ENCODE measurements at places on chromosomes 3 and 15.

GRCh38 chr3:136546720-136547119, 205.5 kb downstream of the STAG1 start:
- no peak for DNase-seq

- no peak for DNase-seq
Measured at GRCh38 chr15:25170113-25170731, 215.4 kb downstream of the SNRPN start.

GRCh38 chr3:179037351-179037750, 34.3 kb downstream of the ZMAT3 start:
- DNase-seq = no peak

DNA sequence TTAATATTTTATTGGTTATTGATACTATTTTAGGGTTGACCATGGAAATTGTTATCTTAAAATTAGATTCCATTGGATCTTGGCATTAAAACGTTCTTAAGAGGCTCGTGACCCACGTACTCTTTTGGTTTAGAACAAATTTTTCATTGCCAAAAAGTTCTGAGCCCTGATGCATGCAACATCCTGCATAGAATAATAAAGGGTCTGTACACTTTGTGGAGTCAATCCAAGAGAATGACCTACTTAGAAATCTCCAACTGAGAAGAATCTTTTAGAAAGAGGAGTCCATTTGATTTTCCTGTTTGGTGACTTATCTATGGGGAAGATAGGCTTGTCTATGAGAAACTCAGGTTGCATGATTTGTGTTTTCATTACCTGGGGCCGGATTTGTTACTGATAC, 404.2 kb upstream of the RGMA start:
- DNase-seq = no peak

- no peak for DNase-seq
Measured at GRCh38 chr15:84834969-84835368, 17.8 kb downstream of the ALPK3 start.

DNA sequence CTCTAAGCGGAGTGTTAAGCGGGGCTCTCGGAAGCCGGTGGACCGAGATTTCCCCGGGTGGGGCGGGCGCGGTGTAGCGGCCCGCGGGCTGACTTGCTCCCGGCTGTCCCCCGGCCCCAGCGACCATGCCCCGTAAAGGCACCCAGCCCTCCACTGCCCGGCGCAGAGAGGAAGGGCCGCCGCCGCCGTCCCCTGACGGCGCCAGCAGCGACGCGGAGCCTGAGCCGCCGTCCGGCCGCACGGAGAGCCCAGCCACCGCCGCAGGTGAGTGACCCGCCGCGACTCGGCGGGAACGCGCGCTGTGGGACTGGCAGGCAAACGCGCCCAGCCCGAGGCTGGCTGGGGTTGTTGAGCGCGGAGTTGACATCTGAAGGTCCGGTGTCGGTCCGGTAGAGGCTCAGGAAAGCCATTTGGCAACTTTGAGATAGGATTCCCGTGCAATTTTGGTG, 1.3 kb downstream of the SMC4 start:
- DNase-seq = peak; percentile 62

DNA sequence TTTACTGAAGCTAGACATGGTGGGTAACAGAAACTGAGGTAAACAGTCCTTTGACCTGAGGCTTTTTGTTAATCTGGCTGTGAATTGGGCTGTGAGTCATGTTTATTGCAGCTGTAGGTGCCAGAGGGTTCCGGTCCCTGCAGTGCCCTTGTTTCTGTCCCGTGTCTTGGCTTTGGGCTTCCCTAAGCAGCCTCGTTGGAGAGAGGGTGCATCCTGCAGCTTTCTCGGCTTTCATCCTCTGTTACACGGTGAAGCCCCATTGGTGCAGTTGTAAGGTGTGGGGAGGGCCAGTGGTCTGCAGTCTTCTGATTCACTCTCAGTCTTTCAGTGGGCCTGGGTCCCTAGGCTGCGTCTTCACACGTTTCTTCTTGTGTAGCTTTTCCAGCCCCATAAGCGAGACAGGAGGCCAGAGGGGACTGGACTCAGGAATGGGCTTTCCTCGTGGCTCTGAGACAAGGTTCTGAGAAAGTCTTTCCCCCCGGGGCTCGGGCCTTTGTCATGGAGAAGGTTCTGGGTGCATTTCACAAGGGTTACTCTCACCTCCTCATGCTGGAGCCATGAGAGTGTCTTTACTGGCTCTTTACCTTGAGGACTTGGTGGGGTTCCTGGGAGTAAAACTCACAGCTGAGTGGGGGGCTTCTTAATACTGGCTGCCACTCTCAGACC, 33.1 kb downstream of the ASB7 start:
- DNase-seq = no peak

GRCh38 chr3:160812304-160812703, 56.3 kb downstream of the PPM1L start:
- no peak for DNase-seq

GRCh38 chr3:181881749-181882148, 170.0 kb downstream of the SOX2 start:
- DNase-seq = no peak

DNA sequence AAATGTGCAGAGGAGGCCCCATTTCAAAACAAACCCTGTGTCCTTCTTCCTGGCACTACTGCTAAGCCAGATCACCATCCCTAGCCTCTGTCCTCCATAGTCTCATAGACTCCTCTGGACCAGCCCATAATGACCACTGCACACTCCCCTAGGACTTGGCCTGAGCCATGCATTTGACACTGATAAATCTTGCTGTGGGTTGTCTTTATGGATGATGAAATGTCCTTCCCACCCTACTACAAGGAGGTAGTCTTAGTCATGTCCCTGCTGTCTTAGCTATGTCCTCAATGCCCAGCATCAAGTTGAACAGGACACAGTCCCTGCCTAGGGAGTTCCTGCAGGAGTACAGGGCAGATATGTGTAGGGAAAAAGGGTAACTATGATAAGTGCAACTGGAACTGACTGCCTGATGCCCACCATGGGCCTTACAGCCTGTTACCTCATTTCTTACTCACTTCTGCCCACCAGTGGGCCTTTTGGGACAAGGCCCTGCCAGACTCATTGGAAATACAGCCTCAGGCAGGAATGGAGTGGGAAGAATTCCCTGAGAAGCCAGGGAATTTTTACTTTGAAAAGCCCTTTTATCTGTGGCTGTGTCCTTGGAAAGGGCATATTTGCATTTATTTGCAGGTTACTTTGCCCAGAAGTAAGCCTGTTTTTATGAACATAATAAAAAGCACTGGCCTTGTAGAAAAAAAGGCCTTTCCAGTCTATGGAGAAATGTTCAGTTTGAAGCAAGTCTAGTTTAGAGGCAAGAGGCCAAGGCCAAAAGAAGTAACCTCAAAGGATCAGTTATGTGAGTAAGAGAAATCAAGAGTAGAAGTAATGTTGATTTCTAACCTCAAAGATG, 199.6 kb upstream of the EIF1B start:
- no peak for DNase-seq

DNA sequence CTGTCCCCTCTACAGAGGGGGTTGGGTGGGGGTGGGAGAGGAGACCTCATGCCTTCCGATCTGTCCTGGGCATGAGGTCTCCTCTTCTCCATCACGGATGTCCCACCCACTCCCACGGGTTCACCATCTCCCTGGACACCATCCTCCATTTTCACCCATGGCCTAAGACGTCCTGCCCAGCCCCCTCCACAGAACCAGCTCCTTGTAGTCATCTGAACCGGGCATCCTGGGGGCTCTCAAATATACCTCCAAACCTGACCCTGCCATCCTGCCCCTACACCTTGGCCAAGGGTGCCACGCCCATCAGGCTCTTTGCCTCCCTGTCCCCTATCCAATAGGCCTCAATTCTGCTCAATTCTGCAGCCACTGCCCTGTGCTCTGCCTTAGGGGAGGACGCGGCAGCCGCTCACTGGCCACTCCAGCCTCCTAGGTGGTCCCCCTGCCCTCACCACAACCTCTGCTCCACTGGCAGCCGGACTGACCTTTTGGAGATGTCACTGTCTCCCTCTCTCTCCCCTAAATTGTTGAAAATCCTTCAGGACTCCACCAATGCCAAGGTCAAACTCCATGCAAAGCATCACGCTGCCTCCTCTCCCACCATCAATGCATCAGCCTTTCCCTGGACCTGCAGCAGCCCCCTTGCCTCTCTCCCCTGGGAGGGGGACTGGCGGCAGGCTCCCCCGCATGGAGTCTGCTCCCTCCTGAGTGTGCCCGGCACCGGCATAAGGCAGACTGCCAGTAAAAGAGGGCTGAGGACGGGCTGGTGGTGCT, 9.4 kb upstream of the ANPEP start:
- DNase-seq = no peak

GRCh38 chr3:149267565-149267964, 45.9 kb upstream of the CP start:
- DNase-seq = peak; percentile 30

- no peak for DNase-seq
Measured at GRCh38 chr15:85312929-85313331, 67.5 kb upstream of the AKAP13 start.

GRCh38 chr3:52299879-52300611, 12.4 kb downstream of the GLYCTK start:
- DNase-seq = no peak

- no peak for DNase-seq
Measured at GRCh38 chr3:192863091-192863420, 54.6 kb downstream of the MB21D2 start.

DNA sequence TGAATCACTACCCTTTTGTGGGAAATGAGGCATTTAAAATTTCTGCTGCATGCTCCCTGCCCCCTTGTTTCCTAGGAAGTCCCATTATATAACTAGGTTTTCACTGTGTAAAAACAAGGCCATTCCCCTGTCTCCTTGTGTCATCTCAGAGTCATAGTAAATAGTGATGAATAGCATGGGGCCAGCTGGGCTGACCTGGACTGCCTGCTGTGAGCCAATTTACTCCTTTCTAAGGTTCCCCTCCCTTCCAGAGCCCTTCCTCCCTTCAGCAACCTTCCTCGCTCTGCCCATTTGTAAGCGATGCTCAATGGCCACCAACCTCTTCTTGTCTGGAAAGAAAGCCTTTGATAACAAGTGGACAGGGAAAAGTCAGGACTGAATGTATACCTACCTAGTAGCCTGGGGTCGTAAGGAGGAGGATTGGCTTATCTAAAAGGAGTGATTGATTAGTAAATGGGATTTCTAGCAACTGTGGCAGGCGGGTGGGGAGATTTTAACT, 11.7 kb downstream of the ITGA11 start:
- DNase-seq = no peak

DNA sequence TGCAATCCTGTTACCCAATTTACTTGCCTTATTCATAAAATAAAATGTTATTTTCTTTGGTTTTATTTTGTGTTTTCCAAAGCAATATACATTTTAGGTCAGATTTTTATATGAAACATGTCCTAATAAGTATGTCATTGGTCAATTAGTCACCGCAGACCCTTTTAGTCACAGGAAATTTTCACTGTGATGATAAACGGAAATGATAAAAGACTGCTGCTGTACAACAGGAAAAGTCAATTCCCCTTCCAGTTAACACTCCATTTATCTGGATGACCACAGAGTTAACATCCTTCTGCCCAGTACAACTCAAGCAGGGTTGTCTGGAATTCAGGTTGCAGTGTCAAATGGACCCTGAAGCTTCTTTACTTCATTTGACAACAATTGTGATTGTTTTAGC, 175.2 kb downstream of the LSAMP start:
- no peak for DNase-seq

GRCh38 chr15:33242669-33243191, 48.2 kb upstream of the FMN1 start:
- no peak for DNase-seq

GRCh38 chr15:98904544-98904943, 103.0 kb downstream of the PGPEP1L start:
- DNase-seq = no peak

GRCh38 chr15:29103824-29104565, 165.6 kb downstream of the NSMCE3 start:
- DNase-seq = peak; percentile 68

DNA sequence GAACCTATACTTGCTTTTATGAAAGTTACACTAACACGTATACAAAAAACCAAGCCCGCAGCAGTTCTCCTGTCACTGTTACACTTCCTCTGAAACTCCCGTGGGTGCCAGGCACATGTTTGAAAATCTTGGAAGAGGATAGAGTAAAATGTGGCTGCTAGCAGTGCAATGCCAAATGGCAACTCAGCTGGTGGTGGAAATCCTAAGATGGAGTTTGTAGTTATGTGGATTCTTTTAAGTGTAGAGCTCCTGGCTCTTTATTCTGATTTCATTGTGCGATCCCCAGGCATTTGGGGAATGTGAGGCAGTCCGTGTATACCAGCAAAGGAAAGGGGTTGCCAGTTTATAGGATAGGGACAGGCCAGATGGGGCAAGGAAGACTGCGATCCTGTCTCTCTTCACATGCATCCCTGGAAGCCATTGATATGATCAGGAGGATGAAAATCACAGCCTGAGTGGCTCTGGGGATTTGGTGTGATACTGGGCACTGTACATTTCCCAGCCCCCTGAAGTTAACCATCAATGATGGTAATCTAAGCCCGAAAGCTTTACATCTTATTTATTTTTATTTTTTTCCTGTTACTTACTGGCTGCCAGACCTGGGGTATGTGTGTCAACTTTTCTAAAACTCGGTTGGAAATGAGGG, 1.1 kb downstream of the STAC start:
- DNase-seq = no peak

DNA sequence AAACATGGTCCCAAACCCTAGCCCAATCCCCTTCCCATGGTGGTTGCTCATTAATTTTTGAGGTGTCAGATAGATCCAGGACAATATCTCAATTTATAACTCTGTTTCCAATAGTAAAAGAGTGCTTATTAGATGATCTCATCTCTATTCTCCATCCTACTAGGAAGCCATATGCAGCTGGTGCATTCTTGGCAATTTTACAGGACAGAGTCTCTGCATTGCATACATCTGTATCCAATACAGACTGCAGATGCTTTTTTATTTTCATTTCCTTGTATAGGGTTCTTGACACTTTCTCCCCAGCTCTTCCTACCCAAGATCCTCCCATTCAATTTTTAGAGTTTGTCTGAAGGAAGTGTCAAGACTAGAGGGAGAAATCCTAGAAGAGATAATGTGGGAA, 194.8 kb upstream of the DPH6 start:
- DNase-seq = no peak

DNA sequence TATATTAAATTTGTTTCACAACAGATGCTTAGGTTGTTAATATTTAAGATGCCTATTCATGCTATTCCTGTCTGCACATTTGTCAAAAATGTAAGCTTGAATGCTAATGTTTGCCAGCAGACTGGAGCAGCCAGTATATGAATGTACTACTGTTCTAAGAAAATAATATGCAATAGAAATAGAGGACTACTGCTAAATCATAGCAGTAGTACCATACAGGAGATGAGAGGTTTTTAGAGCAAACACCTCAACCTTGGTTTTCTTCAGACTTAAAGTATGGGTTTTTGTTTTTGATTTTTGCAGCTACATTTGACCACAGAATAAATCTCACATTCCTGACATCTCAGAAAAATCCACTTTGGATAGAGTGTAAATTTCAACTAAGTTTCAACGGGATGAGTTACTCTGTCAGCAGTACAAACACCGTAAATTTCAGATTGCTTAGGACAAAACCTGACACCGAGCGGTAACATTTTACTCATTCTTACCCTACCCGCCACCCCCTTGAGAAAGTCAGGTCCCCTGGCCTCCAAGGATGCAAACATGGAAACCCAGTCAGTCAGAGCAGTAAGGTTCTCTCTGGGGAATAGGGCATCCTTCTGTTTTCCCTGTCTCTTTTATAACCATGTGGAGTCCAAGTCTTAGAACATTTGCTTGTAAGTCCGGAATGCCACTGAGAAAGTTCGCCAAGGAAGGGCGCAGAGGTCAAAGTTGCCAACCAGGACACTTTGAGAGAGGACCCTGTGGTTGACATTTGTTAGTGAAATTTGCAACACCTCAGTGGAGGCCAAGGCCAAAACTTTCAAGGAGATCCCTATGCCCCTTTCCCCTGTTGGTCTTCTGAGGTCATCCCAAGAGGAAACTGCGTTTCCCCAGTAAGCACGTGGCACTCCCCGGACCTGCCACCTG, 17.9 kb upstream of the SATB1 start:
- no peak for DNase-seq

- DNase-seq = no peak
Measured at GRCh38 chr3:41357271-41357670, 158.0 kb downstream of the CTNNB1 start.

Measured in GM06990 (cell line).